ENCODE measurements at places on chromosomes 5 and 9.

DNA sequence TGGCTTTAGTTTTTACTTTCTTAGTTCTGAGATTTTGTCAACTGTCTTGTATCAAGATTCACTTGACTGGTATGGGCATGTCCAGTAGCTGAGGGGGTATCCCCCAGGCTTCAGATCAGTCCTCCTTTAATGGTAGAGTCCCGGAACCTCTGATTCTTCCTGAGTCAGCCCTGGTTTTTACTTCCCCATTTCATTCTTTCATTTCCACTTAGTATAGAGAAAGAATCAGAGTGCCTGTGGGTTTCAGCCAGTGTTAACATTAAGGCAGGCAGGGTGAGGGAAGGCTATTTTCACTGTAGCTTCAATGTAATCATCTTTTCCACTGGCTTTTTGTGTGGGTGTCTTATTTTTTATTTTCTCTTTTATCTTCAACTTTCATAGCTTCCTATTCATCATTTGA is 8.3 kb upstream of the COMMD10 start:
- no peak for DNase-seq

DNA sequence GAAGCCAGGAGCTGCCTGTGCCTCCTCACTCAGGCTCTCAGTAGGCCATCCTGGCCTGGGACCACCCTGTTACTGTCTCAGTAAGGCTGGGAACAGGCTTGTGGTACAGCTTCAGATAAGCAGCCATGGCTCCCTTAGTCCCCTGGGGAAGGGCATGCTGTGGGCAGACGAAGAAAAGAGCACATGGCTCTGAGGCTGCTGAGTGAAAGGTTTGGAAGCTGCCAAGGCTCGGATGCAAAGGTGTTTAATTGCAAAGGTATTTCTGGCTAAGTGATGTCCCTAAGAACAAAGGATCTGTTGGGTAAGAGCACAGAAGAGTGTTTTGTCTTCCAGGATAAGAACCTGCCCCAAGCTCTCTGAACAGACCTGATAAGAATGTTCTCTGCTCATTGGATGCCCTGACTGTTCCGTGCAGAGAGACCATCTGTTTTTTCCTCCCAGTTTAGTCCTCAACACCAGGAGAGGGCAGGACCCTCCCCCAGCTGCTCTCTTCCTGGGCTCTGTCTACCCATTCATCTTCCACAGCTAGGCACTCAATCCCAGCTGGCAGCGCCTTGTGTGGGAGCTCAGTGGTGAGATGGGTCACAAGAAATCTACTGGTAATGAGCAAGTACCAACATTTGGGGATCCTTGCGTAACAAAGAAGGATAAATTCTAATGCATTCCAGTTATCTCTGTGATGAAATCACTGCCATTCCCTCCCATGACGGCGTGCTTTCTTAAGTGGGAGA is 17.7 kb downstream of the ANGPTL2 start:
- no peak for DNase-seq

DNA sequence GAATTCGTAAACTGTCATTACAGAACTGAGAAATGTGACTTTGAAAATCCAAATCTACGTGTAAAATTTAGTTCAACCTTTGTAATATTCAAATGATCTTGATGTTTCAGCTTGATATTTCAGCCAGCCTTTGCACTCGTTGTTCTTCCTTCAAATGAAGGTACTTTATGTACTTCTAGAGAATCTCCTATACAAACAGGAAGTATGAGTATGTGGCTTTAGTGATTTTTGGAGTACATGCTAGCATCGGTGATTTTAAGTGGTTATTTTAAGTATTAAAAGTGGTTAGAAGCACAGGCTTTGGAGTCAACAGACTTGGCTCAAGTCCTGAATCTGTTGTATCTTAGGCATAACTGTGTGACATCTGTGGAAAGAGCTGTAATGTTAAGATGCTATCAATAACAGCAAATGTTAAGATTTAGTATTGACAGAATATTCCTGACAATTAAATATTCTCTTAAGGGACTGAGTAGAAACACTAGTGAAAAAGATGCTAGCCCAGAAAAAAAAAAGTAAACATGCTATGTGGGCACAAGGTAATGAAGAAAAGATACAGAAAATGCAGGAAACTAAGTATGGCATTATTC is 398.0 kb downstream of the ADGRV1 start:
- DNase-seq, result peak; percentile 2

- no peak for DNase-seq
These were observed 62.8 kb downstream of the TLE1 start for GRCh38 chr9:81626511-81626910.

- no peak for DNase-seq
These were observed 55.4 kb upstream of the ERCC6L2 start for GRCh38 chr9:95820074-95820473.

GRCh38 chr5:122165559-122166078 is 36.3 kb downstream of the ZNF474 start:
- no peak for DNase-seq

DNA sequence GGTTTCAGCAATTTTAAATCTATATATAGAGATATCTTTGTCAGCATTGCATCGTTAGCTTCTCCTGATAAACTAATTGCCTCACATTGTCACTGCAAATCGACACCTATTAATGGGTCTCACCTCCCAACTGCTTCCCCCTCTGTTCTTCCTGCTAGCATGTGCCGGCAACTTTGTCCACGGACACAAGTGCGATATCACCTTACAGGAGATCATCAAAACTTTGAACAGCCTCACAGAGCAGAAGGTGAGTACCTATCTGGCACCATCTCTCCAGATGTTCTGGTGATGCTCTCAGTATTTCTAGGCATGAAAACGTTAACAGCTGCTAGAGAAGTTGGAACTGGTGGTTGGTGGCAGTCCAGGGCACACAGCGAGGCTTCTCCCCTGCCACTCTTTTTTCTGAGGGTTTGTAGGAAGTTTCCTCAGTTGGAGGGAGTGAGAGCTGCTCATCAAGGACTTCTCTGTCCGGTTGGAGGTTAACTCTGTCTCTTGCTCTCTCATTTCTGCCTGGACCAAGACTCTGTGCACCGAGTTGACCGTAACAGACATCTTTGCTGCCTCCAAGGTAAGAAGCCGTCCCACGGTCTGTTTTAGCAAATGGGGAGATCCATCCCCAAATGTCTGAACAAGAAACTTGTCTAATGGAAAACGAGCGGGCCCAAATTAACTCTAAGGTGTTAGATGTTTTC is at the start of gene IL4:
Gene IL4 (plus strand): TSS at position 51 of the 692 bp plus-strand sequence. CDS start 62 bp downstream, at position 113.
- DNase-seq, result no peak

GRCh38 chr5:537621-538071 is 13.4 kb upstream of the SLC9A3 start:
- no peak for DNase-seq

GRCh38 chr5:154002093-154002492 is 36.6 kb downstream of the FAM114A2 start:
- DNase-seq, result no peak

All from NCI-H2029 (cell line).